ENCODE measurements at places on chromosomes 1 and 21.

DNA sequence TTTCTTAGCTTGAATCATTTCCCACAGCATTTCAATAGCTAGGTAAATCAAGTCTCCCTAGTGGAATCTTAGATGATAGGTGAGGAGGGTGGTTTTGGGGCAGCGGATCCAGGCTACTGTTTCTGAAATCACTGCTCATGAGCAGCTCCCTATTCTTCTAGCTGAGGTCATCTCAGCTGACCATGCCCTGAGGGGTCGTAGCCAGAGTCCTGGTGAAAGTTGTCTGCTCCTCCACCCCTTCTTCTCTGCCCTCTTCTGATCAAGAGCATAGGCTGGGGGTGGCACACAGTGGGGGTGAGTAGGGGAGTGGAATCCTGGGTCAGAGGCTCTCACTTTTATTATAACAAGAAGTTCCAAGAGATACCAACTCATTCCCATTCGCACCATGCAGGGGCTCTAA lies 76.2 kb downstream of the SLC16A1 start:
- DNase-seq, result no peak

GRCh38 chr1:31788825-31789256 lies 24.7 kb upstream of the ADGRB2 start:
- peak; percentile 68 for DNase-seq

DNA sequence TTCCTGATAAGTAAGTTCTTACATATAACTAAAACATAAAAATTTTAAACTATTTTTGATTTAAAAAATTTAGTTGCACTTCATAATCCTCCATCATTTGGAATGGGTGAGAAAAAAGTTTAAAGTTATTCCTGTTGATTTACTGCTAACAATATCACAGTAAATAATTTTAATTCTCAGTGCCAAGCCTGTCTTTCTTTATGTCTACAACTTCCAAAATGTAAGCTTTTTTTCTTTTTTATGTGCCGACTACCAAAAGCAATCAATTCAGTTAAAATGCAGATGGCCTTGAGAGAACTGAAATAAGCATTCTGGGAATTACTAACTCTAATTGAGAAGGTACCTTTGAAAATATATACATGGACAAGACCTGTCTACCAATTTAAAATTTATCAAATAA lies 1224.3 kb upstream of the B3GALT2 start:
- no peak for DNase-seq

DNA sequence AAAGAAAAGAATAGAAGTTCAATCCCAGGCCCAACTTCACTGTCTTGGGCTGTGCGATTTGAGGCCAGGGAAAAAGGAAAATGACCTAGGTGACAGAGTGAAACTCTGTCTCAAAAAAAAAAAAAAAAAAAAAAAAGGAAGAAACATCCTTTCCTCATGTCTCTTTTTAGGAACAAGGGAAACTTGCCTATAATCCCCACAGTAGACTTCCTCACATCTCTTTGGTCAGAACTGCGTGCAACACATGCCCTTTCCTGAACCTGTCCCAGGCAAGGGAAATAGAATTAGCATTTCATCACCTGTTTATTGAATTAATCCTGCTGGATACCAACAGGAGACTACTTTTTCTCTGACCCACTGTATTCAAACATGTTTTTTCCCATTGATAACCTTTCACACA lies 2.3 kb downstream of the DCST1 start:
- no peak for DNase-seq

GRCh38 chr1:56712150-56712549 lies 67.0 kb downstream of the PRKAA2 start:
- no peak for DNase-seq

DNA sequence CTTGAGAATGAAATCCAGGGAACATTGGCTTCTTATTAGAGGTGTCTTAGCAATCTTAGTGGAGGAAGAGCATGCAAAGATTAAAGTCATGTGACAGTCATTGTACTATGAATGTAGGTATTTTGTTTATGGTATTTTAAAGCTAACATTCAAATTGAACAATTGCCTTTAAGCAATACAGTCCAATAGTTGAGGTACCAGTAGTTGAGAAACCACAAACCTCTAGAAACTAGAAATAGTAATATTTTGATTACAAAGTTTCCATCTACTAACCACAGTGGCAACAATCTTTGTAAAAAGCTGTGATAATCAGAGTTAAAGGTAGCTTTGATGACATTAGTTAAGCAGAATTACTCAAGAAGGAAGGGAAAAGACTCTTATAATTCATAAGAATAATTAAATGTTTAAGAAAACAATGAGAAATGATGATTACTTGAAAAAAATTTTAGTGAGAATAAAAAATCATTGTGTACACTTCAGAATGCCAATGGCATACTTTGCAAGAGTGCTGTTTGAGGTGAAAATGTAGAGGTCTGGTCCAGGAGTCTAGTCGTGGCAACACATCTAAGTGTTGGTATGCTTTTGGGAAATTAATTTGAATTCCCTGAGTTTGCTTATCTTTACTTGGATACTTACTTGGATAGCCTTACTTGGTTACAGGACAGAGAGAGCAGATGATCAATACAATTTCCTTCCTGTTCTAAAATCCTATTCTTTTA lies 104.9 kb upstream of the PTGFR start:
- no peak for DNase-seq

- peak; percentile 57 for DNase-seq
These were observed 972 bp downstream of the CFAP410 start for GRCh38 chr21:44337941-44338895.

DNA sequence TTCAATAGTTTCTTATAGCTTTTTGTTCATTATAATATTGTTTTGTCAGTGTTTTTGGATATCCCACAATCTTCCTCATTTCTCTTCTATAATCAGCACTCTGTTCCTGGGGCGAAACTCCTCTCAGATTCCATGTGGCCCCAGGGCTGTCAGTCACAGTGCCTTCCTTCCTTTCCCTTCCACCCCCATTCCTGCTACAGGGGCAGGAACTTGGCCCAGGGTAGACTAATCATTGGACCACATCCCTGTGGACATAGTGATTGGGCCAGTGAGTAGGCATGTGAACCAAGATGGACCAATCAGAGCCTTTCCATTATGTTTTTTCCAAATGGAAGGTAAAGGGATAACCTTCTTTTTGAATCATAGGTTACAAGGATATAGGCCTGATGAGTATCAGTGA lies 78.3 kb downstream of the PGM1 start:
- peak; percentile 19 for DNase-seq

GRCh38 chr1:12371053-12371452 lies 141.2 kb downstream of the VPS13D start:
- DNase-seq, result no peak

DNA sequence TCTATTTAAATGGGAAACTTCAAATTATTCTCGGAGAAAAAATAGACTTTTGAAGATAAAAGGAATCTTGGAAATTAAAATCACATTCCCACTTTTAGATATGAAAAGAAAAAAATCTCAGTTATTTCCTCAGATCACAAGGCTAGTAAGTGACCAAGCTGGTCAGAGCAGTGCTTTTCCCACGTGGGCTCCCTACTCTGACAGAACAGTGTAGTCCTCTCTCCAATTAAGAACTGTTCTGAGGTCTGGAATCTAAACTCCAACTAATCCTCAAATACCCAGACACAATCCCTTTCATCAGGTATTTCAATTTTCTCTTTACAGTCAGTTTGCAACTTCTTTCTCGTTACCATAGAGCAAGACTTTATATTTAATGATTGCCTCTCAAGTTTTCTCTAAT lies 50.6 kb downstream of the RGS21 start:
- no peak for DNase-seq

DNA sequence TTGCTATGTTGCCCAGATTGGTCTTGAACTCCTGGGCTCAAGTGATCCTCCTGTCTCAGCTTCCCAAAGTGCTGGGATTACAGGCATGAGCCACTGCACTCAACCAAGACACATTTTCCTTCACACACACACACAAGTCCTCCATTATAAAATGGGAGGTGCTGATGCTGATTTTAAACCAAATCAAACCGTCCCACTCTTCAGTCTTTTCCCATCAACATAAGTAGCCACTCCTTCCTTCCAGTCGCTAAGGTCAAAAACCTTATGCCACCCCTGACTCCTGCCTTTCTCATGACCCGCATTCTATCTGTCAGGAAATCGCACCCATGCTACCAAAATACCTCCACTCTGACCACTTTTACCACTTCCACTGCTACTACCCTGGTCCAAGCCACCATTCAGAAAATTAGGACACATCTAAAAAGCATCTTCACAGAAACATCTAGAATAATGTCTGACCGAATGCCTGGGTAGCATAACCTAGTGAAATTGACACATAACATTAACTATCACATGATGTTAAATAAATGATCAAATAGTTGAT lies 28.0 kb upstream of the IFNGR2 start:
- no peak for DNase-seq

GRCh38 chr1:71350805-71351204 lies 270.0 kb upstream of the ZRANB2 start:
- DNase-seq, result no peak

GRCh38 chr1:207414606-207415108 lies 39.5 kb upstream of the CR2 start:
- no peak for DNase-seq

DNA sequence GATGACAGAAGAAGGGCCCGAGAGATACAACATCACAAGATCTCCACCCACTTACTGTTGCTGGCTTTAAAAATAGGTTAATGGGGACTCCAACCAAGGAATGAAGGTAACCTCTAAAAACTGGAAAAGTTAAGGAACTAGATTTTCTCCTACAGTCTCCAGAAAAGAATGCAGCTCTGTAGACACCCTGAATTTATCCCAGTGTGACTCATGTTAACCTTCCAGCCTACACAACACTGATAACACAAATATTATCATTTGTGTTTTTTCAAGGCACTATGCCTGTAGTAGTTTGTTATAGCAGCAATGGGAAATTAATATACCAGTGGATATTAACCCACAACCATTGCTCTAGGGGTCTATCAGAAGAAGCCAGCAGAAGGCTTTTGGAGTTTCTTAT lies 730.7 kb upstream of the ZP4 start:
- DNase-seq, result no peak

GRCh38 chr1:87179851-87180519 lies 148.7 kb upstream of the LMO4 start:
- DNase-seq, result no peak

- peak; percentile 37 for DNase-seq
These were observed 3.6 kb upstream of the MXRA8 start for GRCh38 chr1:1361982-1362423.

DNA sequence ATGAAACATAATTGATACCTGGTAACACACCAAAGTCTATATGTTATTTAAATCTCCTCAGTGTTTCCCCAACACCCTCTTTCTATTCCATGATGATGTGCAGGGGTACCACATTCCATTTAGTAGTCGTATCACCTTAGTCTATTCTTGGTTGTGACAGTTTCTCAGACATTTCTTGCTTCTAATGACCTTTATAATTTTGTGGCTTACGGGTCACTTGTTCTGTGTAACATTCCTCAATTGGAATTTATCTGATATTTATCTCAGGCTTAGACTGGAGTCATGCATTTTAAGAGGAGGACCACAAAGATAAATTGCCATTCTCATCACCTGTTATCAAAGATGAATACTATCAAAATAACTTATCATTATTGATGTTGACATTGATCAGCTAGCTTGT lies 679.6 kb downstream of the USP25 start:
- no peak for DNase-seq

DNA sequence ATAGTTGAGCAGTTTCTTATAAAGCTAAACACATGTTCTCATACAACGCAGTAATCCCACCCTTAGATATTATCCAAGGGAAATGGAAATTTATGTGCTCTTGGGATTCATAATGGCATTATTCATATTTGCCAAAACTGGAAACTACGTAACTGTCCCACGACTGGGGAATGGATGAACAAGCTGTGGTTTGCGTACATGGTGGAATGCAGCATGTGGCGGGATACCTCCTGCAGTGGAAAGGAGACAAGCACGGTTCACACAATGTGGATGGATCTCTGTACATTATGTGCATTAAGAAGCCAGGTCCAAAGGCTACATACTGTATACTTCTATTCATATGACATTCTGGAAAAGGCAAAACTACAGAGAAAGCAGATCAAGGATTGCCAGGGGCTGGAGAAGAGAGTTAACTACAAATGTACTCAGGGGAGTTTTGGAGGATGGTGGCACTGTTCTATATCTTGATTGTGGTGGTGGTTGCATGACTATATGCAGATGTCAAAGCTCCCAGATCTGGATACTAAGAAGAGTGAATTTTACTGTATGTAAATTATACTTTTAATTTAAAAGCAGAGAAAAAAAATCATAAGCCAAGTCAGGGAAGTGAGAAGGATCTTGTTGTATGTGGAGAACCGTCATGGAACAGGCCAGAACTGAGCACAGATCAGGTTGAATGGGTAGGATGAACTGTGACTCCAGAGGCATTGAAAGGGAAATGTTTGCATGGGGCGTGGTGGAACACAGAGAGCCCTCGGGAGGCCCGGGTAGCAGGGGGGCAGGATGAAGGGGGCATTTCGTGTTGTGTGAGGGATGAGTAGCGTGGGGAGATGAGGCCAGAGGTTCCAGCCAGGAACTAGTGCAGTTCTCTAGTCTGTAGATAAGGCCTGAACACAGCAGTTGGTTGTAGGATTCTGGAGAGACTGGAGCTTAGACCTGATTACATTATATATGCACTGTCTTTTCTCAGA lies 90.7 kb downstream of the GALNT2 start:
- no peak for DNase-seq

- DNase-seq, result no peak
These were observed 185.7 kb downstream of the HIVEP3 start for GRCh38 chr1:41733021-41733420.

GRCh38 chr1:58312971-58313563 lies 233.5 kb downstream of the OMA1 start:
- DNase-seq, result no peak

DNA sequence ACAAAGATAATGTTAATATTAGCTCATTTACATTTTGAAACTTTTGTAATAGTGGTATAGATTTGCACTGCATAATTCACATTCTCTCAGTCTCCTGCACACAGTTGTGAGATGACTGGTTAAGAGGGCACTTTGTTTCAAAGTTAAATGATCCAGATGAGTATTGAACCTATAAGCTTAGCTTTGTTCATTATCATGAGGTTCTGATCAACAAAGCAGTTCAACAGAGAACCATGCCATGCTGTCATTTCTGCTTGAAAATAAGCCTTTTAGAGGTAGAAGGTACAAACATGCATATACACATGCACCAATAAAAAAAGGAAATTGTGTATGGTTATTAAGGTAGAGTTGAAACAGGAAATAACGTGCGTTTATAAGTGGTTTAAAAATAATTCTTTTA lies 4.8 kb downstream of the RAP1A start:
- DNase-seq, result no peak

DNA sequence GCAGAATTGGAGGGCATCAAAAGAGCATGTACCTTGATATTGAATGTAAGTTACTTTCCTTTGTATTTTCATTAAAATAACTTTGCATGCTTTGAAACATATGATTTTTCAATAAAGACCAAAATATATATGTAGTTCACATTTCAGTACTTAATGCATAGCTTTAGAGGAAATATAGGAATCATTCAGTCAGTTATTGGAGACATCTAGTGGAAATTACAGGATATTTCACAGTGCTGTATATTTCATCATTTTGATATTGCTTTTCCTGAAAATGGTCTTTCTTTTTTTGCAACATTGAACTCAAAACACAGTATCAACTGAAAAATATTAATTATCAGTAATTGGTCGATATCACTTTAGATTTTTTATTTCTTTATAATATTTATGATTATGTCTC lies 375.8 kb downstream of the NCAM2 start:
- no peak for DNase-seq

GRCh38 chr1:230834292-230834691 lies 34.0 kb downstream of the C1orf198 start:
- no peak for DNase-seq

All from Daoy (cell line).